ENCODE measurements at places on chromosomes 2 and 18.

- no peak for DNase-seq
Measured at GRCh38 chr2:25424426-25425028, 82.8 kb upstream of the DNMT3A start.

DNA sequence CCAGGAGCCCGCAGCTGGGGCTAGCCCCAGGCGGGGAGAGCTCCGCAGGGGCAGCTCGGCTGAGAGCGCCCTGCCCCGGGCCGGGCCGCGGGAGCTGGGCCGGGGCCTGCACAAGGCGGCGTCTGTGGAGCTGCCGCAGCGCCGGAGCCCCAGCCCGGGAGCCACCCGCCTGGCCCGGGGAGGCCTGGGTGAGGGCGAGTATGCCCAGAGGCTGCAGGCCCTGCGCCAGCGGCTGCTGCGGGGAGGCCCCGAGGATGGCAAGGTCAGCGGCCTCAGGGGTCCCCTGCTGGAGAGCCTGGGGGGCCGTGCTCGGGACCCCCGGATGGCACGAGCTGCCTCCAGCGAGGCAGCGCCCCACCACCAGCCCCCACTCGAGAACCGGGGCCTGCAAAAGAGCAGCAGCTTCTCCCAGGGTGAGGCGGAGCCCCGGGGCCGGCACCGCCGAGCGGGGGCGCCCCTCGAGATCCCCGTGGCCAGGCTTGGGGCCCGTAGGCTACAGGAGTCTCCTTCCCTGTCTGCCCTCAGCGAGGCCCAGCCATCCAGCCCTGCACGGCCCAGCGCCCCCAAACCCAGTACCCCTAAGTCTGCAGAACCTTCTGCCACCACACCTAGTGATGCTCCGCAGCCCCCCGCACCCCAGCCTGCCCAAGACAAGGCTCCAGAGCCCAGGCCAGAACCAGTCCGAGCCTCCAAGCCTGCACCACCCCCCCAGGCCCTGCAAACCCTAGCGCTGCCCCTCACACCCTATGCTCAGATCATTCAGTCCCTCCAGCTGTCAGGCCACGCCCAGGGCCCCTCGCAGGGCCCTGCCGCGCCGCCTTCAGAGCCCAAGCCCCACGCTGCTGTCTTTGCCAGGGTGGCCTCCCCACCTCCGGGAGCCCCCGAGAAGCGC is 15.0 kb upstream of the GMPPA start:
- no peak for DNase-seq

GRCh38 chr18:8833480-8833879 is 128.1 kb downstream of the MTCL1 start:
- no peak for DNase-seq

GRCh38 chr2:136381722-136382633 is 264.0 kb upstream of the CXCR4 start:
- DNase-seq, result no peak

GRCh38 chr2:881204-881918 is 69.3 kb upstream of the SNTG2 start:
- no peak for DNase-seq

DNA sequence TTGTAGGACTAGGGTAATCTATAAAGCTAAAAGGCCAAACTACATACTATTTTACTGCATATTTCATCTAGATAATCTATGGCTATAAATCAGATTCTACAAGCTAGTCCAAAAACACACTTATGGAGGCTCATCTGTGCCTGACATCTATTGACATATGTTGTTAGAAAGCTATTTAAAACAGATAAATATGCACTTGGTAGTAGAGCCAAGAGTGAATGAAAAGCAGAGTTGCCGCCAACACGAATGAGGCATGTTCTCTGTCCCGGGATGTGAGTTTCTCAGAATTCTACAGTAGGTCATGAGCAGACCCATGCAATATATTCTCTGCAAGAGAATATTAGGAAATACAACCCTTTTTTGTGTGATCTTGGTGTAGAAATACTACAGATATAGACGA is 66.7 kb upstream of the LPIN2 start:
- no peak for DNase-seq

GRCh38 chr2:9832586-9832985 is 10.7 kb upstream of the TAF1B start:
- peak; percentile 22 for DNase-seq

GRCh38 chr2:39728941-39729351 is 50.1 kb downstream of the THUMPD2 start:
- peak; percentile 38 for DNase-seq

GRCh38 chr2:148643421-148643820 is 1.1 kb upstream of the EPC2 start:
- no peak for DNase-seq

DNA sequence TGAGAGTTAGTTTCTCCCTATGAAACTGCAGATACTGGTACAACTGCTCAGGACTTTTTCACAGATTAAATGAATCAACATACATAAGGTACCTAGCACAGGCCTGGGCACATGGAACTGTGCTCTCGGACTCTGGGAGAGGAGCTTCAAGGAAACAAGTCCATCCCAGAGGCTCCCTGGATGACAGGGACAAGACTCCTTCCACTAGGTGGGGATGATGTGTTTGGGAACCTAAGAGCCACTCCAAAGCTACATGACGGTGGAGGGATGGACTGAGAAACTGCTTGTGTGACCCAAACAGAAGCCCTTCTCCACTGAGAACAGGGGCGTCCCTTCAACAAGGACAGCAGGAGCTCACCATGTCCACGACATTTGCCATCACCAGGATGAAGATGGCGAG is 37.1 kb downstream of the CENPO start:
- no peak for DNase-seq

DNA sequence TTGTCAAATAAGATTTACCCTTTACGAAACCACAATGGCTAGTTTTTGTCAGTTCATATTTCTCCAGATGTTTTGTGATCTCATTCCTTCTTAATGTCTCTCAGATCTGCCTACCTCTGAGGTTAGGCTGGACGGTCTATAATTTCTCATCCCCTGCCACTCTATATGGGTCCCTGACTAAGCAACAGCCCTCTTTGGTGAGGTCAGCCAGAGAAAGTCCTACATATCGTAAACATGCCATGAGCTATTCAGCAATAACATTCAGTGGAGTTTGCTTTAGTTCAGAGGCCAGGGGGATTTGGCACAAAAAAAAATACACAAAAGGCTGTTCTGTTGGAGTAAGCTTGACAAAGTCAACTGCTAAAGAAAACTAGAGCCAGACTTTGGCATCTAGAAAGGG is 192.1 kb upstream of the NCKAP5 start:
- peak; percentile 54 for DNase-seq

GRCh38 chr2:235382601-235383000 is 111.2 kb upstream of the AGAP1 start:
- no peak for DNase-seq

- DNase-seq, result no peak
Measured at GRCh38 chr2:172943539-172943938, 132.1 kb upstream of the MAP3K20 start.

DNA sequence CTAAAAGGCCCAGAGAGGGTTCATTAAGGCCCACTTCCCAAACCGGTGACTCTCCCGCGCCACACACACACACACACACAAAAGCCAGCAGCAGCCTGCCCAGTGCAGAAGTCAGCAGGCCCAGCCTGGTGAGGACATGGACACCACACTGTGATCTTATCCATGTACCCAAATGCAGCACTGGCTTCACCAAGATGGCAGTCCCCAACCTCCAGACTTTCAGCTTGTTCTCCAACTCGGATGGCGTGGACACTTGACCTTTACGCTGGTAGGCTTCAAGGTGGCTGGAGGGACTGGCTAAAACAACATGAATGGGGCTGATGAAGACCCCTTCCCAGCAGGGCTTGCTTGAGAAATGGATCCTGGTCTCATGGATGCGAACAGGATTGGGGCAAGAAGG is 50.4 kb downstream of the TNS1 start:
- no peak for DNase-seq

- DNase-seq, result peak; percentile 95
Measured at GRCh38 chr2:230908595-230909191, 16.3 kb downstream of the GPR55 start.

DNA sequence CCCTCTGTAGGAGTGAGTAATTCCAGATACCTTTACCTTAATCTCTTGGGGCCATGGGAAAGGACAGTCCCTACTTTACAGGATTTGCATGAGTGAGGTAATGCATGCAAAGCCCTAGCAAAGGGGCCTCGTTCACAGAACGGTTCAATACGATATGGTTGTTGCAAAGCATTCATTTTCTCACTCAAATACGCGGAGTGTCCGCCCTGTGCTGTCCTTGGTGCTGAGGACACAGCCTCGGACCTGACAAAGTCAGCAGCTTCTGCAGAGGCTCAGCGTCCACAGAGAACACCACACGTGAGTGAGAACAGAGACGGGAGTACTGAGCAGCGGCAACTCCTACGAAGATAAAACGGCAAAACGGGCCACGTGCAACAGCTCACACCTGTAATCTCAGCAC is 125.7 kb downstream of the EIPR1 start:
- DNase-seq, result no peak

DNA sequence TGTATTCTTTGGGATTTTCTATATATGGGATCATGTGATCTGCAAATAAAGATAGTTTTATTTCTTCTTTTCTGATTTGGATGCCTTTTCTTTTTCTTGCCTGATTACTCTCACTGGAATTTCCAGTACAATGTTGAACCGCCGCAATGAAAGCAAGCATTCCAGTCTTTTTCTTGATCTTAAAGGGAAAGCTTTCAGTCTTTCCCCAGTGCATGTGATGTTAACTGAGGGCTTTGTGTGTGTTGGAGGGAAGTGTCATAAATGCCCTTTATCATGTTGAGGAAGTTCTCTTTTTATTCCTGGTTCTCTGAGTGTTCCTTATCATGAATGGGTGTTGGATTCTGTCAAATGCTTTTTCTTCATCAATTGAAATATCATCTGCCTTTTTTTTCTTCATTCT is 16.9 kb upstream of the CYBRD1 start:
- no peak for DNase-seq

- DNase-seq, result no peak
Measured at GRCh38 chr2:85976106-85976920, 87.5 kb upstream of the ST3GAL5 start.

DNA sequence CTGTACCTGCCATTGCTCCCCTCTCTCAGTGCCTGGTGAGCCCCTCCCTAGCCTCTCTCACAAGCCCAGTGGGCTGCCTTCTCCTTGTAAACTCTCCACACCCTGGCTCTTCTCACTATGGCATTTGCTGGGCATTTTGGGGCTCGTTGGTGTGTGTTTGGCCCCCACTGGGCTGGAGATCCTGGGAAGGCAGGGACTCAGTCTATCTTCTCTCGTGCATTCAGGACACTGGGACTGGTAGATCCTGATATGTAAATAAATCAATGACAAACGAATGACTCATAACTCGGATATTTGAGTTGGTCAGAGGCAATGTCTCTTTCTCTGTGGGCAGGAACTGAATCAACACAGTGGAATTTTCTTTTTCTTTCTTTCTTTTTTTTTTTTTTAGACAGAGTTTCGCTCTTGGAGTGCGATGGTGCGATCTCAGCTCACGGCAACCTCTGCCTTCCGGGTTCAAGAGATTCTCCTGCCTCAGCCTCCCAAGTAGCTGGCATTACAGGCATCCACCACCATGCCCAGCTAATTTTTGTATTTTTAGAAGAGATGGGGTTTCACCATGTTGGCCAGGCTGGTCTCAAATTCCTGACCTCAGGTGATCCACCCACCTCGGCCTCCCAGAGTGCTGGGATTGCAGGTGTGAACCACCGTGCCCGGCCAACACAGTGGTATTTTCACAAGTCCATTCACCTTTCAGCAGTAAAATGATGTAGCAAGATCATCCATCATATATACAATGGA is 144.6 kb upstream of the SPRED2 start:
- peak; percentile 99 for DNase-seq

GRCh38 chr18:68177807-68178702 is 536.9 kb downstream of the TMX3 start:
- peak; percentile 36 for DNase-seq

- DNase-seq, result no peak
Measured at GRCh38 chr2:57107353-57107752, 923.6 kb downstream of the CCDC85A start.

- no peak for DNase-seq
Measured at GRCh38 chr2:239368906-239369552, 31.8 kb downstream of the HDAC4 start.

GRCh38 chr2:28413152-28413898 is 20.7 kb downstream of the FOSL2 start:
- DNase-seq, result peak; percentile 93

DNA sequence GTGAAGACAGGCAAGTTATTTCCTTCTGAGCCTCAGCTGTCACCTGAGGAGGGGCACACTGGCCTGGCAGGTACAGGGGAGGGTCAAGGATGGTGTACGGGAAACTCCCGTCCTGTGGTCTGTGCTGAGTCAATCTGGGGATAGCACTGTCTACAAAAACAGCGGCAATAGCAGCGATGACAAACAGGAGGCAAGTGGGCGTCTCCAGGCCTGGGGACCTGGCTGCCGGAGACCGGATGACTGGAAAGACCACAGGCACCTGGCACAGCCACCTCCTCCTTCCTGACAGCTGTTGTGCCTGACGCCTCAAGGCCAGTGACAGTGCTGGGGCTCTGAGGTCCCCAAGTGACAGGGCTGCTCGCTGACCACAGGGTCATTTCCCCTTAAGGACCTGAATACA is 202.1 kb upstream of the HS6ST1 start:
- DNase-seq, result no peak

DNA sequence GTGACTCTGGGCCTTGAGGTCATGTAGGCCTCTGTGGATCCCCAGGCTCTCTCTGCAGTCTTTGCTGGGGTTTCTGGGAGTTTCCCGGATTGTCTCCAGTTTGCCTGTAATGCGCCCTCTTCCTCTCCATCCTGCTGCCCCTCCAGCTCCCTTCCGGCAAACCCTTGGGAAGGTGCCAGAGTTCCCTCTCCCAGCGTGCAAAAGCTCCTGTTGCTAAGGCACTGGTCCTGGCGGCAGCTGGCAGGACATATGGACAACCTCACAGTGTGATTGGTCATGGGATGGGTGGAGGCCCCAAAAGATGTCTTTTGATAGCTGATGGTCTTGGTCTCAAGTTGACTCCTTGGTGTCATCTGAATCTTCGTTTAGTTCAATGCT is 320.1 kb downstream of the CYP26B1 start:
- no peak for DNase-seq

- no peak for DNase-seq
Measured at GRCh38 chr2:112880696-112881095, 30.3 kb upstream of the IL37 start.

DNA sequence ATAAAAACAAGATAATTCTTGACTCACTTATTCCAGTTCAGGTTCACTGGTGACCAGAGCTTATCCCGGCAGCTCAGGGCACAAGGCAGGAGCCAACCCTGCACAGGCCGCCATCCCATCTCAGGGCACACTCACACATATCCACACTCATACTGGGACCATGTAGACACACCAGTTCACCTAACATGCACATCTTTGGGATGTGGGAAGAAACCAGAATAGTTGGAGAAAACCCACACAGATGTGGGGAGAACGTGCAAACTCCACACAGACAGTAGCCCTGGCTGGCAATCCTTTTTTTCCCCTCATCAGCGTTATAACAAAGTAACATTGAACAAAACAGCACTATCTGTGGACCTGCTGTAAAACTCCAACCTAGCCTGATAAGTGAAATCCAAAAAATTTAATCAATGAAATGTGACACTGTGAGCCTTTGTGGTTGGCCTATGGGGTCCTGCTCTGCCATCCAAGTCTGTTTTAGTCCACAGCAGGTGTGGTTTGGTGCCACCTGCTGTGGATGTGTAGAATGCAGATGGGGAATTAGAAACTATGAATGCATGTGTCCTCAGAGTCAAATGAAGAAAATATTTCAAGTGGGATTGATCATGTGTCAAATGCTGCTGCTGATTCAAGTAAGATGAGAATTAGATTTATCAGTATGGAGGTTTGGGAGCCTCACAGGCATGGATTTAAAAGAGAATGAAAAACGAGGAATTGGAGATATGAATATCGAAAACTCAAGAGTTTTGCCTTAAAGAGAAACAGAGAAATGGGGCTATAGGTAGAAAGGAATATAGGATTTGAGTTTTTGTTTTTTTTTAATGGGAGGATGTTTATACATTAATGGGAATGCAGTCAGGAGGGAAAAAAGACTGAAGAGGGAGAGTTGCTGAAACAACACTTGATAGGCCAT is 47.0 kb downstream of the UGP2 start:
- DNase-seq, result peak; percentile 41

All from A172 (cell line).